ENCODE measurements at places on chromosomes 11 and 22.

DNA sequence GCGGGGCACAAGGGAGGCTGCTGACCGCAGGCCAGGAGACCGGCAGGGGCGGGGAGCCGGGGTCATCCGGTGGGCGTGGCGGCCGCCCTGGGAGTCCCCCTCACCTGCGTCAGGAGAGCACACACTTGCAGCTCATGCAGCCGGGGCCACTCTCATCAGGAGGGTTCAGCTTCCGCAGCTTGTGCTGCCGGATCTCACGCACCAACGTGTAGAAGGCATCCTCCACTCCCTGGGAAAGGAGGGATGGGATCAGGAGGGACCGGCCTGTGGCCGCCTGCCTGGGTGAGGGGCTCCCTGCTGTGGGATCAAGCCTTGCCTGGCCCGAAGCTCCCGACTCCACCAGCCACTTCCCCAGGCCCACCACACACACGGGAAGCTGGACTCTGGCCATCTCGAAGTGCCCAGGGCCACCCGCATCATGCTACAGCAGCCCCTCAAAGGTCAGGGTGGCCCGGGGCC, 2.8 kb downstream of the HRAS start:
- DNase-seq = no peak

DNA sequence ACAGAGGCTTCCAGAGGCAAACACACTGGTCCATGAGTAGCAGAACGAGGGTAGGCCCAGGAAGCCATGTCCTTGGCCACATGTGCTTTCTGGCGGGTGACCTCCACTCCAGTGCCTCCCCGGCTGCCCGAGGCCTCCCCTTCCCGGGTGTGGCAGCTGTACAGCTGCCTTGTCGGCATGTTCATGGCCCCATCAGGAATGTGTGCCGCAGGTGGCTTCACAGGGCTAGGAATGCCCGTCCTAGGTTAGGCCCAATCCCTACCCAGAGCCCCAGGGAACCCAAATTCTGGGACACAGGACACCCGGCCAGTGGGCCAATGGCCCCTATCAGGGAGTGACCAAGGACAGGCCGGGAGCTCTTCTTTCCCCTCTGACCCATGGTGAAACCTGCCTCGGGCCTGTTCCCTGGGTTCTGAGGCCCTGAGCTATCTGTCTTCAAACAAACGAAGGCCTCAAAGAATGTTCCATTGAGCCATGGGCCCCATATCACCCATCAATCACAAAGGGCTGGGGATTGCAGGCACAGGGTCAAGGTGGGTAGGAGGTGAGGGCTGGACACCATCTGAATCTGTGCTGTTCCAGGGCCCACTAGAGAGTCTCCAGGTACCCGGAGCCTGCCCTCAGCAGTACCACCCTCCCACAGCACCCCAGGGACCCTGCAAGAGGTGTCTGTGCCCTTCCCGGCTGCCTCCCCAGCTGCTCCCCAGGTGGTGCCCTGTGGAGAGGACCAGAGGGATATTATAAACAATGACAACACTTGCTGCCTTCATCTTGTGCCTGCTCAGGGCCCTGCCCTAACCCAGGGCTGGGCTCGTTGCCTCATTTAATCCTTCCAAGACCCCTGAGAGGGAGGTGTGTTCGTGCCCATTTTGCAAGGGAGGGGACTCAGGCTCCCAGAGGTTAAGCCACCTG, 4.0 kb upstream of the CDKN1C start:
- DNase-seq = no peak

GRCh38 chr11:75582895-75583717, 21.1 kb downstream of the SERPINH1 start:
- no peak for DNase-seq

GRCh38 chr11:7160814-7161489, 72.2 kb downstream of the RBMXL2 start:
- no peak for DNase-seq

DNA sequence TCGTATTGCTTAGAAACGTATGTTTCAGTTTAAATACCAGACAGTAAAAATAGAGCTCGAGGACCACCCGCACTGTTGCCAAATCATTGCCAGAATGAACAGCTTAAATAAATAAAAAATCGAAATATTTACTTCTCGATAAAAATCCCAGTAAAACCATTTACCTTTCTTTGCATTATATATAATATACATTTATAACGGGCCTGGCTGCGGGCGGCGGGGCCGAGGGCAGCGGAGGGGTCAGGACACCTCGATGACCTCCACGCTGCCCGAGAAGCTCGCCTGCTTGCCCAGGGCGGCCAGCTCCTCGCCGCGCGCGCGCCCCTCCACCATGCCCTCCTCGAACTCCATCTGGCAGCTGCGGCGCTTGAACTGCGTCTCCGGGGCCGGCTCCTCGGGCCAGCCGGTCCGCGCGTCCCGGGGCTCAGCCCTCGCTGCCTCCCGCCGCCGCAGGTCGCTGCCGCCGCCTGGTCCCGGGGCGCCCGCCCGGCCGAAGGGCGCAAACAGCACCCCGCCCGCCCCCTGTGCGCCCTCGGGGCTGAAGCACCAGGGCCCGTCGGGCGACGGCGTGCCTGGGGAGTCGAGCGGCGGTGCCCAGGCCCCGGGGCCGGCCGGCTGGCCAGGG, 15.7 kb downstream of the DUSP8 start:
- DNase-seq = no peak

- no peak for DNase-seq
These were observed 112.5 kb downstream of the BBOX1 start for GRCh38 chr11:27153136-27153535.

DNA sequence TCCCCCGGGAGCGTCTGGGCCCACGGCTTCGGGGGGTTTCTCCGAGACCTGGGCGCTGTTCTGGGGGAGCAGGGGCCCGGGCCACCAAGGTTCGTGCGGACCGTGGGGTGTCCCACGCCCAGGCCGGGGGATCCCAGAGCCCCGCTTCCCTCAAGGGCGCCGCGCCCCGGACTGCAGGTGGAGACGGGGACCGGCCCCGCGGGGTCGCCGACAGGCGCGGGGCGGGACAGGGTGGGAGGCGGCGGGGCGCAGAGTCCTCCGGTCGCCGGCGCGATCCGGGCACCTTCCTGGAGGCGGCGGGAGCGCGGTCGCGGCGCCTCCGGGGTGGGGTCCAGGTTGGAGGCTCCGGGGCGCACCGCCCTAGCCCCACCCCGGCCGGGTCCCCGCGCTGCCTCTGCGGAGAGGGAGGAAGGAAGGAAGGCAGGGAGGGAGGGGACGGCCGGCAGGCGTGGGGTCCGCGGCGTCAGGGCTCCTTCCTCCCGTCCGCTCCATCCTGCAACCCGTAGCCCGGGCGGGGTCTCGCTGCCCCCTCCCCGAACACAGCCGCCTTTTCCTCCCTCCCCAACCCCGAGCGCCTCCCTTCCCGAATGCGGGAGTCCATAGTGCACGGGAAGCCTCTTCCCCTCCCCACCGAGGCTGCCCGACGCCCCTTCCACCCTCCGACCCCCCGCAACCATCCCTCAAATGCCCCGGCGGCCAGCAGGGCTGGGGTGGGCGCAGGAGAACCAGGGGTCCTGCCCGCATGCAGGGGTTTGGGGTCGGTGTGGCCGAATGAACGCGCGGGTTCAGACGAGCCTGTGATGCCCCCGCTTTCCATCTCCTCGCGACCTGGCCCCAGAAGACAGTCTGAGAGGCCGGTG, 4.3 kb upstream of the ZBED4 start:
- DNase-seq = no peak

GRCh38 chr11:16295592-16295991, 60.8 kb downstream of the SOX6 start:
- no peak for DNase-seq

DNA sequence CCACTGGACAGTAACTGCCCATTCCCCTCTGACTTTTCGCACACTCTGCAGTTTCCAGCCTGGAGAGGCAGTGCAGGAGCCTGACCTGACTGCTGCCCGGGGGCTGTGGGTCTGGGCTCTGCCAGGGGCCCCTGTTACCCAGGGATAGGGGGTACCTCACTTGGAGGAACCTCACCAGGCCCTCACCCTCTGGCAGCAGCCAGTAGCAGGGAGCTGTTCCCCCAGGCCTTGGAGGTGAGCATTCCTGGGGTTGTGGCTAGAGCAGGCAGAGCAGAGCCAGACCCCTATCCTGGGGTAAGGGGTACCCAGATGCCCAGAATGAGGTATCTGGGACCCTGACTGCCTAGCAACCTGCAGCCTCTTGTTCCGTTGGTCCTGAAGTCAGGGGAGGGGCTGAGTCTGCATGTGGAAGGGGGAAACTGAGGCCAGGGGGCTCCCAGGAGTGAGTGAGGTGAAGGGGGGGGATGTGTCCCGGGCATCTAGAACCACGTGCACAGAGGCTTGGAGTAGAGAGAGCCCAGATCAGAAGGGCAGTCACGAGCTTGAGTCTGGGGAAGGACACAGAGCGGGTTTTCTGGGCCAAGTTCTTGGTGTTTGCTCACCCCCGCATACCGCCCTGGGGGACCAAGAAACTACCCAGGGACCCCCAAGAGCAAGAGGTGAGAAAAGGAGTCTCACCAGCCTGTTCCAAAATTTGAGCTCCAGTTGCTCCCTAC, 43.9 kb upstream of the ACCSL start:
- DNase-seq = no peak

GRCh38 chr11:78195917-78196560, 7.3 kb downstream of the USP35 start:
- DNase-seq = no peak

GRCh38 chr22:42314709-42315391, 44.4 kb upstream of the TCF20 start:
- DNase-seq = no peak

DNA sequence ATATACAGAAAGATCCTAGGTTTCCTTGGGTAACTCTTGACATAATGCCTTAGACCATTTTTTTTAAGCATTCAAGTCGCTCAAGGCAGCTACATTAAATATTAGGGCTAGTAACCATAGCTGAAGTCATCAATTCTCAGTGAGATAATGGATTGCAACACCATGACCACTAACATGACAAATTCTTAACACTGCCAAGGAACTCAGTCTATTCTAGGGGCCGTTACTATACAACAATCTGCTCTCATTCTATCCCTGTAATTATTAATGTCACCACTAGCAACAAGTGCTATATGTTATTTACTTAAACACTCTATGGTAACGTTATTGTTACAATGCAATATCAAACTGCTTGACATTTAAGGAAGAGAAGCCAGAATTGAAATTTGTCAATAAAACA, 3.2 kb upstream of the STK33 start:
- no peak for DNase-seq

GRCh38 chr22:47176026-47176389, 413.6 kb downstream of the TBC1D22A start:
- DNase-seq = no peak

DNA sequence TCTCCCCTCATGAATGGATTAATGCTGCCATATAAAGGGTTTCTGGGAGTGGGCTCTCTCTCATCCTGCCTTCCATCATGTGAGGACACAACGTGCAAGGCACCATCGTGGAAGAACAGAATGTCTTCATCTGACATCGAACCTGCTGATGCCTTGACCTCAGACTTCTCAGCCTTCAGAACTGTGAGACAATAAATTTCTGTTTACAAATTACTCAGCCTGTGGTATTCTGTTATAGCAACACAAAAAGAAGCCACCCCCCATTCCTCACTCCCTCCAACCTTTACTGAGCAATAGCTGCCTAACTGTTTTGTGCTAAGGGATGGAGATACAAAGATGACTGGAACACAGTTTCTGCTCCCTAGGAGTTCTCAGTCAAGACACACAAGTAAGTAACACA, 106.1 kb upstream of the PLET1 start:
- no peak for DNase-seq

DNA sequence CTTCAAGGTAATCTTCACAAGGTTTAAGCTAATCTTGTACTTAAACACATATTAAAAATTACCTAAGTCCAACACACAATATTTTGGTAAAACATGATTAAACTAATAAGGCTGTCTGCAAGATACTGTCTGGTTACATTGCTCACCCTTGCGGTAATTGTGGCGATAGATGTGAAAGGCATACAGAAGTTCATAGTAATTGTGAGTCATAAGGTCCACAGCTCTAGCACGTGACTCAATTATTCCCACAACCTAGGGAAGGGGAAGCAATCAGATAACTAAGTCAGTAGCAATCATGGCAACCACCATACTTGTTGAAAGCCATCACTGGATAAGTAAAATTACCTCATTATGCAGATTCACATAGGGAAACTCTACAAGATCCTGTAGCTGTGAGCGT, 30.5 kb upstream of the FNBP4 start:
- peak; percentile 48 for DNase-seq

GRCh38 chr11:721741-722345, 15.8 kb downstream of the EPS8L2 start:
- DNase-seq = no peak

DNA sequence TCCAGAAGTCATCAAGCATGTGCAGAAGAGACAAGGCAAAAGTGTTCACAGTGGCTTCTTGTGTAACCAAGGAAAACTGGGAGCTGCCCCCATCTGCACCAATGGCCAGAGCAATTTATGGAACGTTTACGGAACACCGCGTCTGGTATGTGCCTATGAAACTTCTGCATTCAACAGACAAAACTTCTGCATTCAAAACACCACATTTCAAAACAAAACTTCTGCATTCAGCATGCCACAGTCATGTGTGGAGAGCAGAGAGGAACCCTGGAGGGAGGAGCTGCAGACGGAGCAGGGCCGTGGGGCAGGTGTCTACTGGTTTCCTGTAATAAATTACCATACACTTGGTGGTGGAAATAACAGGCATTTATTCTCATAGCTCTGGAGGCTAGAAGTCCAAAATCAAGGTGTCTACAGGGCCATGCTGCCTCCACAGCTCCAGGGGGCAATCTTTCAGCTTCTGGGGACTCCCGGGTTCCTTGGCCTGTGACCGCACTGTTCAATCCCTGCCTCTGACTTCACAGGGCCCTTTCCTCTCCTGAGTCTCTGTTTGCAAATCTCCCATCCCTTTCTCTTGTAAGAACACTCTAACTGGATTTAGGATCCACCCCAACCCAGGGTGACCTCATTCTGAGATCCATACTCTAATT, 32.2 kb downstream of the RPL3 start:
- DNase-seq = no peak

DNA sequence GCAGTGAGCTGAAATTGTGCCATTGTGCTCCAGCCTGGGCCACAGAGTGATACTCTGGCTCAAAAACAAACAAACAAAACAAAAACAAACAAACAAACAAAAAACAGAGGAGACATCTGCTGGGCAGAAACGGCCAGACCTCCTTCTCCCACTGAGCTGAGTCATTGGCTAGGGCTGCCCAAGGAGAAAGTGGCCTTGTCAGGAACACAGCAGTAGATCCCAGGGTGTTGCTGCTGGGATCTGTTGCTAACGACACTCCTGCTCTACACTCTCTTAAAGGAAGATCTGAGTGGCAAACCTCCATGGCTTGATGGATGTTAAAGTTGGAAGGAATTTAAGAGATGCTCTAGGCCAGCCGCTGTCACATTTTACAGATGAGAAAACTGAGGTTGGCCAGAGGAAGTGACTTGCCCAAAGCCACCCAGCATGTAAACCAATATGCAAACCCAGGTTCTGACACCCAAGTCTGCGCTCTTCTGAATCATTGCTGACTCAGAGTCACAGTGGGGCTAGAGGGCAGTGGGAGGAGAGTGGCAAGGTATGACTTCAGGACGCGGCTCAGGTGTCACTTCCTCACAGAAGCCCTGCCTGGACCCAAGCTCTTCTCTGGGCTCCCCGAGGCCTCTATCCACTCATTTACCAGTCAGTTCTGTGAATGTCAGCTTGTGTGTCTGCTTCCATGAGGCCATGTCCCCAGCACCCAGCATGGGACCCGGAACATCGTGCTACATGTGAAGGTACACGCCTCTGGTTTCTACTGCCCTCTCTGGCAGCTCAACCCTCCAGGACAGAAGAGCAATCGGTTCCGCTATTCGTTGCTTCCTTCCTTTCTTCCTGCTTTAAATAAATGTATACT, 11.3 kb upstream of the GDPD5 start:
- no peak for DNase-seq
